ENCODE measurements at places on chromosomes 11 and 22.

DNA sequence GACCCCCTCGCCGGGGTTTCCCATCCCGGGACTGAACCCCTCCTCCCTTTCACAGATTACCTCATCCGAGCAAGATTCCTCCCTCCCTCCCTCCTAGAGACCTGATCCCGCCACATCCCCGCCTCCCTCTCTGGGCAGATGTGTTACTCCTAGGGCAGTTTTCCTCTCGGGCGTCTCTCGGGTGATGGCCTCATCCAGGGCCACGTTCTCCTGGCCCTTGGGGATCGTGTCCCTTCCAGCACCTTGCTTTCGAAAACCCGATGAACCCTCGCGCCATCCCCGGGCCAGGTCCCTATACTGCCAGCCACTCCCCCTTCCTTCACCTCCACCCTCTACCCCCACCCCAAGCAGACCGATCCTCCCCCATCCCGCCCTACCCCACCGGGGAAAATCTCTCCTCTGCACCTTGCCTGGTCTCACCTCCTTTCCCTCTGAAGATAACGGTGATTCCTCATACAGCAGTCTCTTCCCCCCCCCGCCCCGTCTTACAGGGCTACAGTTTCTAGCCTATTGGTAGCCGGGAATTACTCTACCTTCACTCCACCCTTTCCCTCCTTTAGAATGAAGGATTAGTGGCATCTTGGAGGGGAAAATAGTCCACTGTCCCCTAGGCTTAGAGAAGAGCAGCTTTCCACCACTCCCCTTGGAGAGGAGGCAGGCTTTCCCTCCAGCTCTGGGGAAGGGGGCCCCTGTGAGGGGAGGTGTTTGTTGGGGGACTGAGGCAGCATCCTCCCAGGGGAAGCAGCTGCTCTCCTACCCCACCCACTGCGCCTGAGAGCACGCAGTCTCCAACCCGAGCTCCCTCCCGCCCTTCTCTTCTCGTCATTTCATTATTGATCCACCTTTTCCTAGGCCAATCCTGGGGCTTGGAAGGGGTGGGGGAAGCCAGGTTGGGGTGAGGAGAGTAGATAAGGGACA lies 1.2 kb downstream of the KMT2A start:
- peaks cover 6% of the 10 kb centered on the region for H3K27me3 ChIP-seq
- peak; percentile 87 for DNase-seq
- peaks cover 18% of the 10 kb centered on the region for H3K36me3 ChIP-seq
- peak overlapping the region; percentile 87 for H3K27ac ChIP-seq

- no peak for DNase-seq
- H3K27me3 ChIP-seq: peaks cover 9% of the 10 kb centered on the region
- H3K4me1 ChIP-seq: no peaks in the 10 kb centered on the region
- no peak overlapping the region for H3K27ac ChIP-seq
Measured at GRCh38 chr22:35611891-35612576, 5.1 kb downstream of the MB start.

GRCh38 chr11:13440100-13440855 lies 22.7 kb downstream of the BTBD10 start:
- peak; percentile 54 for DNase-seq
- no peak overlapping the region for H3K4me3 ChIP-seq
- no peaks in the 10 kb centered on the region for H3K27me3 ChIP-seq

GRCh38 chr11:17076517-17077239 lies 789 bp downstream of the RPS13 start:
- peaks cover 27% of the 10 kb centered on the region for H3K36me3 ChIP-seq
- no peaks in the 10 kb centered on the region for H3K27me3 ChIP-seq
- peak overlapping the region; percentile 95 for H3K4me3 ChIP-seq
- no peak for DNase-seq

DNA sequence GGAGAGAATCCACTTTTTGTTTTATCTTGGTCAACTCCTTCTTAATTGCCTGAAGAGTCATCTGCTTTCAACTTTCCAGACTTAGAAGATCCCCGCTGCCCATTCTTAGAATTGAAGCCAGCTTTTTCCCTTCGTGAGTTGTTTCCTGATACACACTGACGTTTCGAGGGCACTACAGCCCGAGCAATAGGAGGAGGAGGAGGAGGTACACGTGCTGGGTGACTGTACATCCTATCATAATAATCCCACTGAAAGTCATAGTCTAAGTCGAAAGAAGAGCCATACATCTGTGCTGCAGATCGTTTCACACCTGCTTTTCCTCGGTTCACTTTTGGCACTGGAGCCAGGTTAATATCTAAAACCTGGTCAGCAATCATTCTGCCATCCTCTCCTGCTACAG lies 606.1 kb downstream of the DLG2 start:
- H3K4me1 ChIP-seq: no peaks in the 10 kb centered on the region
- no peak for DNase-seq

DNA sequence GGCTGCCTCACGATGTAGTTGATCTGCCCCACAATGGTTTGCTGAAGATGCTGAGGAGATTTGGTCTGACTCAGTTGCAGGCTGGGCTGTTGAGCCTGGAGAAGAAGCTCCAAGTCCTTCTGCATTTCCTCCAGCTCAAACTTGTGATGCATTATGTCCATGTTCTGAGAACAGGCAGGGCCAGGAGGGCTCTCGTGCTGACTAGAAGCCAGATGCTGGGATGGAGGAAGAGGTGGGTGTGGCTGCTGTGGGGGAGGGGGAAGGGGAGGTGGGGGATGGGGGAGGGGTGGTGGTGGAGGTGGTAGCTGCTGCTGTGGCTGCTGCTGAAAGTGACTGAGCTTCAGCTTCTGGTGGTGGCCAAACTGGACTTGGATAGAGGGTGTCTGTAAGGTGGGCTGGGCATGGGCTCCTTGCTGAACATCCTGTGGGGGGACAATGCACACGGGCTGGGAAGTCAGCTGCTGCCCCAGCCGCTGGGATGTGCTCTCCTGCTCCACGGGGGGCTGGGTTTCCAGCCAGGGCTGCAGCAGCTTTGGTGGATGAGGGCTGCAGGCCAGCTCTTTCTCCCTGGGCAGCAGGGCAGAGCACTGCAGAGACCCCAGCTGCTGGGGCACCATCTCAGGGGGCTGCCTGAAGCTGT lies 42.1 kb downstream of the TRIM66 start:
- no peak overlapping the region for H3K4me3 ChIP-seq
- no peaks in the 10 kb centered on the region for H3K27me3 ChIP-seq
- H3K36me3 ChIP-seq: peaks cover 19% of the 10 kb centered on the region
- peak; percentile 75 for DNase-seq
- H3K27ac ChIP-seq: no peak overlapping the region

- no peak for DNase-seq
- H3K4me1 ChIP-seq: peaks cover 15% of the 10 kb centered on the region
- peak overlapping the region; percentile 78 for H3K27ac ChIP-seq
- no peaks in the 10 kb centered on the region for H3K27me3 ChIP-seq
- no peaks in the 10 kb centered on the region for H3K36me3 ChIP-seq
Measured at GRCh38 chr11:106961518-106961917, 56.8 kb downstream of the GUCY1A2 start.

- no peak overlapping the region for H3K27ac ChIP-seq
- H3K36me3 ChIP-seq: no peaks in the 10 kb centered on the region
- H3K4me1 ChIP-seq: no peaks in the 10 kb centered on the region
- no peak overlapping the region for H3K4me3 ChIP-seq
- H3K27me3 ChIP-seq: no peaks in the 10 kb centered on the region
Measured at GRCh38 chr11:5507177-5507932, 2.4 kb downstream of the UBQLN3 start.

DNA sequence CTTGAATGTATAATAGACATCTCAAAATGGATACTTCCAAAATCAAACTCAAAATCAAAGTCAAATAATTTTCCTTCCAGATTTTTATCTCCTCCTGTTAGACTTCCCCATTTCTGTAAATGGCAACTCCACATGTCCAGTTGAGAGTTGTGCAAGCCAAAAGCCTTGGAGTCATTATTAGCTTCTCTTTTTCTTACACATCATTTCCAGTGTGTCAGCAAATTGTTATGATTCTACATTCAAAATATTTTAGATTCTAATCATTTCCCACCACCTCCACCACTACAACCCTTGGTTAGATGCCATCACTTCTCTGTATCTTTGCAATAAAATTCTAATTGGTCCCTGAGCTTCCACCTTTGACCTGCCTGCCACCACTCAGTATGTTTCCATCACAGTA lies 155.7 kb downstream of the CNTN5 start:
- no peaks in the 10 kb centered on the region for H3K36me3 ChIP-seq
- DNase-seq: no peak
- H3K27ac ChIP-seq: no peak overlapping the region
- H3K4me3 ChIP-seq: no peak overlapping the region
- H3K4me1 ChIP-seq: no peaks in the 10 kb centered on the region

DNA sequence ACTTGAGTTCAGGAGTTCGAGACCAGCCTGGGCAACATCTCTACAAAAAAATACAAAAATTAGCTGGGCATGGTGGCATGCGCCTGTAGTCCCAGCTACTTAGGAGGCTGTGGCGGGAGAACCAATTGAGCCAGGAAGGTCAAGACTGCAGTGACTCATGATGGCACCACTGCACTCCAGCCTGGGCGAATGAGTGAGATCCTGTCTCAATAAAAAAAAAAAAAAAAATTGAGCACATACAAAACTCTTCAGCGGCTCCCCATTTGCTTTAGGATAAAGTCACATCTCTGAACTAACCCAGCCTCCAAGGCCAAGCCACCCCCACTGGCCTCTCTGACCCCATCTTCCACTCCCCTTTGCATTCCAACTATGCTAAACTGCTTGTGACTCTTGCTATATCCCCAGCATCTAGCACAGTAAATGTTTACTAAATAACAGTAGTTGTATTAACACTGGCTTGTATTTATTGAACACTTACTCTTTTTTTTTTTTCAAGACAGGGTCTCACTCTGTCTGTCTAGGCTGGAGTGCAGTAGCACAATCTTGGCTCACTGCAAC lies 28.9 kb downstream of the CREB3L1 start:
- H3K4me3 ChIP-seq: no peak overlapping the region
- no peaks in the 10 kb centered on the region for H3K27me3 ChIP-seq
- DNase-seq: no peak
- peaks cover 4% of the 10 kb centered on the region for H3K36me3 ChIP-seq
- no peak overlapping the region for H3K27ac ChIP-seq

DNA sequence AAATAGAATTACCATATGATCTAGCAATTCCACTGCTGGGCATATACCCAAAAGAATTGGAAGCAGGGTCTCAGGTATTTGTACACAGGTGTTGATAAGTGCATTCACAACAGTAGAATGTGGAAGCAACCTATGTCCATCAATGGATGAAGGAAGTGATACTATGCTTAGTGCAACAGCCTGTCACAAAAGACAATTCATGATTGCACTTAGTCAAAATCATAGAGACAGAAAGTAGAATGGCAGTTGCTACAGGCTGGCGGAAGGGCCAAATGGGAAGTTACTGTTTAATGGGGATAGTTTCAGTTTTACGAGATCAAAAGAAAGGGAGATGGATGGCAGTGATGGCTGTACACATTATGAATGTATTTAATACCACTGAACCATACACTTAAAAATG lies 42.0 kb downstream of the SGSM3 start:
- DNase-seq: no peak
- H3K36me3 ChIP-seq: peaks cover 33% of the 10 kb centered on the region
- H3K4me1 ChIP-seq: no peaks in the 10 kb centered on the region
- H3K27me3 ChIP-seq: no peaks in the 10 kb centered on the region
- H3K27ac ChIP-seq: no peak overlapping the region

GRCh38 chr11:92960886-92961285 lies 8.6 kb upstream of the MTNR1B start:
- no peak overlapping the region for H3K4me3 ChIP-seq
- no peaks in the 10 kb centered on the region for H3K27me3 ChIP-seq
- no peak overlapping the region for H3K27ac ChIP-seq
- H3K4me1 ChIP-seq: no peaks in the 10 kb centered on the region

- H3K4me1 ChIP-seq: no peaks in the 10 kb centered on the region
- no peak overlapping the region for H3K4me3 ChIP-seq
- no peaks in the 10 kb centered on the region for H3K36me3 ChIP-seq
- H3K27ac ChIP-seq: peak overlapping the region; percentile 66
Measured at GRCh38 chr22:31284281-31285155, 7.8 kb downstream of the PIK3IP1 start.

- H3K4me3 ChIP-seq: no peak overlapping the region
- H3K27ac ChIP-seq: no peak overlapping the region
- H3K4me1 ChIP-seq: no peaks in the 10 kb centered on the region
- H3K27me3 ChIP-seq: no peaks in the 10 kb centered on the region
- H3K36me3 ChIP-seq: peaks cover 79% of the 10 kb centered on the region
- peak; percentile 74 for DNase-seq
Measured at GRCh38 chr11:70381872-70382861, 16.2 kb upstream of the CTTN start.
